ENCODE measurements at places on chromosomes 5 and 9.

DNA sequence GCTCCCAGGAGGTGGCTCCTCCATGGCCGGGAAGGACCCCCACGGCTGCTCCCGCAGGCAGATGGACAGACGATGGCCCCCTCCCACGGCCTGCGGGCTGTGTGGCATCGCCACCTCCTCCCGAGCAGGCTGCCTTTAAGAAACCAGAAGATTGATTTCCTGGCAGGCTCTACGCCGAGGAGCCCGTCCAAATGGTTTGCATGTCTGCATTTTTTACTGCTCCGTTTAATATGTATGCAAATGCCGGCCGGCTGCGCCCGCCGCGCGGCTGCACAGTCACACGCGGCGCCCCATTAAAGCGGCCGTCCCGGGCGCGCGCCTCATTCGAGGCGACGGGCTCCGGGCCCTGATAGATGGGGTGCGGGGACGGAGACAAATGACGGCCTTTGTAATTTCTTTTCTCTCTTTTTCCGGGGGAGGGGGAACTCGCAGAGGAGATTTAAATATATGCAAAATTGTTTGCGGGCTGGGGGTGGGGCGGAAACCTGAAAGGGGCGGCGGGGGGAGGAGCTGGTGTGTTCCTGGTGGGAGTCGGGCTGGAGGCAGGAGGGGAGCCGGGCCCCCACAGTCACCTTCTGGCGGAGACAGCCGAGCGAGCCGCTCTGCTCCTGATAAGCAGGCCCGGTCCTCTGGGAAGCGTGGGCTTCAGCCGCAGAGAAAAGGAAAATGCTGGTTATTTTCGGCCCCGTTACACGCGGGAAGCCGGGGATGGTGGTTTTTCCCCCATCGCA lies 158.7 kb upstream of the IER5L start:
- DNase-seq, result no peak

DNA sequence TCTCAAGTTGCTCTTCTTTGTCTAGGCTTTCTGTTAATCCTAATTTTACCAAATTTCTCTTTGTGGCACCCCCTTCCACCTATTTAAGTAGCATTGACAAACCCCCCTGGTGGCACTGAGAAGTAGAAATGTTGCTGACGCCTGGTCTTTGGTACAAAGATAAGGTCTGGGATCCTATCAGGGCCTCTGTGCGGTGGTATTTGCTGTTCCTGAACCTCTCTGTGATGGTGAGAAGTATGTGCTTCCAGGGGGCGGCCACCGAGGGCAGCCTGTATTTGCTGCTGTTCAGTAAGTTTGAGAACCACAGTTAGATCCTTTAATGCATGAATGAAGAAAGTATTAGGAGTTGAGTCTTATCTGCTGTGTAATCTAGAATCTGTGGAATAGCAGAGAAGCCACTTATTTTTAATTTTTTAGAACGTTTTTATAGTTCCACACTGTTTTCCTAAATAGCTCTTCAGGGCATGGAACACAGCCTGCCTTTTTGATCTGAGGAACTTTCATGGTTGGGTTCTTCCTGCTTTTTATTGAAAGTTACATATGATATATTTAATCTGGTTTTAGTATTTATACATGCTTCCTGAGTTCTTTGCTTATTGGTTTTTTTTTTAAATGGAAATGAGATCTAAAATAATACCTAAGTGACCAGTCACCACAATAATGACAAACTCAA lies 124.2 kb downstream of the TRIO start:
- DNase-seq, result no peak

DNA sequence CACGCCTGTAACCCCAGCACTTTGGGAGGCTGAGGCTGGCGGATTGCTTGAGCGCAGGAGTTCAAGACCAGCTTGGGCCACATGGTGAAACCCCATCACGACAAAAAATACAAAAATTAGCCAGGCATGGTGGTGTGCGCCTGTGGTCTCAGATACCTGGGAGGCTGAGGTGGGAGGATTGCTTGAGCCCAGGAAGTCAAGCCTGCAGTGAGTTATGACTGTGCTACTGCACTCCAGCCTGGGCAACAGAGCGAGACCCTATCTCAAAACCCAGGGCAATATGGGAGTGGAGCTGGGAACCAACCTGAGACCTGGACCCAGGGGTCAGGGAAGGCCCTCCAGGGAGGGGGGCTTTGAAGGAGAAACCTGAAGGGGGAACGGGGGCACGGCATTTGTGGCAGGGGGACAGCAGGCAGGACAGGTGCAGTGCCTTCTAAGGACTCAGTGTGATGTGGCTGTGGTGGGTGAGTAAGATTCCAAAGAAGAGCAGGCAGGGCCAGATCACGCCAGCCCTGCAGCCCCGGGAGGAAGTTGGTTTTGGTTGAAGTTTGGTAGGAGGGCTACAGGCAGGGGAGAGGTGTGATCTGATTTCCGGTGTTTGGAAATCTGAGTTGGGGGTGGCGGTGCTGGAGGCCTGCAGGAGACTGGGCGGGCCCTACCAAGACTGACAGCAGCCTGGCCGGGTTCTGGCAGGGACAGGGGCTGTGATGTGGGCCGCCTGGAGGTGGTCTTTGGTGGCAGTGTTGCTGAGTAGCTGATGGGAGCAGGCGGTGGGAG lies 46.2 kb downstream of the NTNG2 start:
- DNase-seq, result no peak

DNA sequence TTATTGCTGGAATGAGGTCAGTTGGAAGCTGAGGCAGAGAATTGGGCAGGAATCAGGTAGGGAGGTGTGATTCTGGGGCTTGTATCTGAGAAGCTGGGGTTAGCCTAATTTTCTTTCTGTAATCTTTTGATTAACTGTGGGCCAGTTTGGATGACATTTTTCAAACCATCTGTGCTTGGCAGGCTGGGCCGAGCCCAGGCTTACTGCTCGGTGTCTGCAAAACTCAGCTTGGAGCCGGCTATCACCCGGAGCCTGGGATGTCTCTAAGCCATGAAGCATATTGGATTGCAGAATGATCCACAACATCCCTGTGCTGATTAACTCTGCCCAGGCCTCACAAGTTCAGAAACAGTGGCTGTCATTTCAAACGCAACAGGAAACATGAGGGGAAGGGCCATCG lies 26.5 kb downstream of the KCNMB1 start:
- no peak for DNase-seq

DNA sequence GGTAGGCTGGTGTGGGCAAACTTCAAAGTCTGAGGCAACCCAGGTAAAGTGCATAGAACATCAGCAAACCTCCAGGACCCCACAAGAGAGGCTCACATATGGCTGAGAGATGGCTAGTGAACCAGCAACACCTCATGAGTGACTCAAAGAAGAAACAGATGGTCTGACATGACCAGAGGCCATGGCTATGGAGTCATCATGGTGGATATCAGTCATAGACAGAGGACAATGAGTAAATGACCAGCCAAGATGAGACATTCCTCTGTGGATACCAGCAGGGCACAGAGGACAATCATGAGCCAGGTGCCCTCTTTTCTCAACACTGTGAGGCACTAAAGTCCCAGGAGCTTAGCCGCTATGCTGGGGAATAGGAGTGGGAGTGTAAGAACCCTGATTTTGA lies 180.8 kb downstream of the RASEF start:
- peak; percentile 3 for DNase-seq

DNA sequence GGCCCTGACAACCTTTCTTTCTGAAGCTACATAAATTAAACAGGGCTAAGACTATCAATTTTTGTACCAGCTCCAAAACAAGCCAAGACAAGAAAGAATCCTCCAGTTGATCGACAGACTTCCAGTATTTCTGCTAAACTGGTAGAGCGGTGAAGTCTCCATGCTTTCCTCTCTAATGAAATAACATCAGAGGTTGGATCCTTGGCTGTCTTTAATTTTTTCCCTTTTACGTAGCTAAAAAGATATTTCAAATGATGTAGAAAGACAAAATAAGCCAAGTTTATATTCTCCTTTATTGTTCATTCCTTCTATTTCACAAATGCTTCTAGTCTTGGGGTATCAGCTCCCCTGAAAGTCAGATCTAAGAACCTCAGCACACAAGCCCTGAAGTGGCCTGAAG lies 434.9 kb downstream of the NFIB start:
- no peak for DNase-seq

All from AG08395 (cell line).